ENCODE measurements at places on chromosomes 2 and 18. TPM values are rescaled to one million over a fixed set of nuclear protein-coding genes. Genes with fewer than 3 reads are reported as not detected.

DNA sequence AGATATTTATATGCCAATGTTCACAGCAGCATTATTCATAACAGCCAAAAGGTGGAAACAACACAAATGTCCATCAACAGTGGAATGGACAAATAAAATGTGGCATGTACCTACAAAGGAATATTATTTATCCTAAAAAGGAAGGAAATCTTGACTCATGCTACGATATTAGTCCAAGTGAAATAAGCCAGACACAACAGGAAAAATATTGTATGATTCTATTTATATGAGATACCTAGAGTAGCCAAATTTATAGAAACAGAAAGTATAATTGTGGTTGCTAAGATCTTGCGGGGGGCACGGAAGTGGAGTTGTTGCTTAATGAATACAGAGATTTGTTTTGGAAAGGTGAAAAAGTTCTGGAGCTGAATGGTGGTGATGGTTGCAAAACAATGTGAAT is 33.0 kb upstream of the CCDC150 start:
- no peak overlapping the region for H3K4me3 ChIP-seq
- no peak overlapping the region for H3K27ac ChIP-seq
- H3K4me1 ChIP-seq = no peaks in the 10 kb centered on the region
- no peak for DNase-seq
- no peaks in the 10 kb centered on the region for H3K36me3 ChIP-seq

DNA sequence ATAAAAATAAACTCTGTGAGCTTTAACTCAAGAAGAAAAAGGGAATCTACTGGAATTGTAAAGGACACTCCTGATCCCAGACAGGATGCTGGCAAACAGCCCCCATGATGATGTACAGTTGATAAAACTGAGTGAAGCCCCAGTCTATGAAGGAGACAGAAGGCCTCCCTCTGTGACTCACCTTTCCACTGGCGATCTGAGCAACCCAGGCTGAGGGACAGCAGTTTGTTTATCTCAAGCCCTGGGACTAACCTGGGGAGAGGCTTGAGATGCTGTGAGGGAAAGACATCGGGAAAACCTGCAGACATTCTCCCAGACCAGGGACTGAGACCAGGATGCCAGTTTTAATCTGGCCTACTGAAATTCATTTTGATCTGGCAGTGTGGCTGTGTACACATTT is 104.5 kb upstream of the CDH2 start:
- H3K36me3 ChIP-seq = no peaks in the 10 kb centered on the region
- H3K4me1 ChIP-seq = no peaks in the 10 kb centered on the region
- H3K27me3 ChIP-seq = no peaks in the 10 kb centered on the region
- DNase-seq = no peak
- H3K27ac ChIP-seq = no peak overlapping the region

GRCh38 chr18:44742718-44743311 is 62.1 kb downstream of the SETBP1 start:
- H3K4me1 ChIP-seq = no peaks in the 10 kb centered on the region
- H3K36me3 ChIP-seq = no peaks in the 10 kb centered on the region
- no peak for DNase-seq
- no peaks in the 10 kb centered on the region for H3K27me3 ChIP-seq

DNA sequence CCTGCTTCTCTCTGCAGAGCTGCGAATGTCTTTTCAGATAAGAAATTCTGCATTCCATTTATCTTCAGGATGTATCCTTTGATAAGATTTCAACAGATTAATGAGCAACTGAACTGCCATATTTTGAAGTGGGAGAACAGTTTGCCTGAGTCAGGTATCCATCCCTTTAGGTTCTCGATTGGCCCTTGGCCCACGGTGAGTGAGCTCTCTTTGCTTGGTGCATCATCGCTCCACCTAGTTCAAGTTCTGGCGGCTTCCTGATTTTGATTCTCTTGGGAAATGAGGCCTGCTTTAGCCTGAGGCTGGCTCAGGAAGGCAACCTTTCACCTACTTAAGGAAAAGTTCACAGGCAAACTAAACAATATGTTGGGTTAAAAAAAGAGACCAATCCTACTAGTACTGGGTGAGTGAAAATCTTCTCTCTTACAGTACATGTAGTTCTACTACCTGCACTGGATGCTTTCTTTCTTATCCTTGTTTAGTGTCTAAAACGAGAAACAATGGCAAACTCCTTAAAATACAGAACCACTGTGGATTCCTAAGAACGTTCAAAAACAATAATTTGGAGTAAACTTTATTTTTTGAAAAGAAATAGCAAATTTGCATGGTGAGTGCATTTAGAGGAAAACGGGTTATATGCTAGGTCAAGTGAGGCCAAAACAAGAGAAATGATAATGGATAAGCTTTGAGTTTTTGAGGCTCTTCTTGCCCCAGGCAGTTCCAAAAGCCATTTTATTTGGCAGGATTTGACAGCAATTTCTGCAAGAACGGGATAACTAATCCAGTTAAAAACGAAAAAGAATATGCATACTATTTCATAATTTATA is 837 bp upstream of the ACSL3 start:
- peaks cover 28% of the 10 kb centered on the region for H3K4me1 ChIP-seq
- DNase-seq = peak; percentile 39
- peak overlapping the region; percentile 89 for H3K4me3 ChIP-seq
- H3K36me3 ChIP-seq = no peaks in the 10 kb centered on the region
- peak overlapping the region; percentile 97 for H3K27ac ChIP-seq
- no peaks in the 10 kb centered on the region for H3K27me3 ChIP-seq

GRCh38 chr2:165634282-165634681 is 159.8 kb downstream of the GALNT3 start:
- H3K4me1 ChIP-seq = peaks cover 87% of the 10 kb centered on the region
- peak overlapping the region; percentile 75 for H3K27ac ChIP-seq

DNA sequence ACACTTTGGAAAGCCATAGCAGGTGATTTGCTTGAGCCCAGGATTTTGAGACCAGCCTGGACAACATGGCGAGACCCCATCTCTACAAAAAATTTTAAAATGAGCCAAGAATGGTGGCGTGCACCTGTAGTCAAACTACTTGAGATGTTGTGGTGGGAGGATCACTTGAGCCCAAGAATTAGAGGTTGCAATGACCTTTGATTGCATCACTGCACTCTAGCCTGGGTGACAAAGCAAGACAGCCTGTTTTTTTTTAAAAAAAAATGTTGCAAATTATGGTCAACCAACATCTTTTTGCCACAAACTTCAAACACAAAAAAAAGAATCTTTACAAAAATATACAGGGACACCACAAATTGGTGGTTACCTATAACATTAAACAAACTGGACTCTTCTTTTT is 40.3 kb downstream of the MEX3C start:
- no peak overlapping the region for H3K4me3 ChIP-seq
- H3K27me3 ChIP-seq = no peaks in the 10 kb centered on the region
- no peaks in the 10 kb centered on the region for H3K4me1 ChIP-seq
- H3K27ac ChIP-seq = no peak overlapping the region
- no peak for DNase-seq

The RAX gene
- total RNA-seq = 19.3 TPM

The ST3GAL5 gene
- 25.3 TPM for total RNA-seq

The FOXD4L1 gene
- total RNA-seq = not detected

All from A673 (cell line).